Glomerular endothelial cell (primary cell): ENCODE measurements at places on chromosomes 6 and 20. TPM values are rescaled to one million over a fixed set of nuclear protein-coding genes. Genes with fewer than 3 reads are reported as not detected.
A peak's percentile ranks its signal among the peaks of the same experiment; 100 is the strongest.

The LZTS3 gene
- total RNA-seq = 8.3 and 17.4 TPM in 2 replicates

GRCh38 chr20:19794941-19795340 is 36.9 kb downstream of the RIN2 start:
- no peak for DNase-seq

GRCh38 chr6:23533944-23534343 is 592.1 kb upstream of the NRSN1 start:
- no peak for DNase-seq

The SLC35D3 gene
- total RNA-seq = not detected in 2 replicates

DNA sequence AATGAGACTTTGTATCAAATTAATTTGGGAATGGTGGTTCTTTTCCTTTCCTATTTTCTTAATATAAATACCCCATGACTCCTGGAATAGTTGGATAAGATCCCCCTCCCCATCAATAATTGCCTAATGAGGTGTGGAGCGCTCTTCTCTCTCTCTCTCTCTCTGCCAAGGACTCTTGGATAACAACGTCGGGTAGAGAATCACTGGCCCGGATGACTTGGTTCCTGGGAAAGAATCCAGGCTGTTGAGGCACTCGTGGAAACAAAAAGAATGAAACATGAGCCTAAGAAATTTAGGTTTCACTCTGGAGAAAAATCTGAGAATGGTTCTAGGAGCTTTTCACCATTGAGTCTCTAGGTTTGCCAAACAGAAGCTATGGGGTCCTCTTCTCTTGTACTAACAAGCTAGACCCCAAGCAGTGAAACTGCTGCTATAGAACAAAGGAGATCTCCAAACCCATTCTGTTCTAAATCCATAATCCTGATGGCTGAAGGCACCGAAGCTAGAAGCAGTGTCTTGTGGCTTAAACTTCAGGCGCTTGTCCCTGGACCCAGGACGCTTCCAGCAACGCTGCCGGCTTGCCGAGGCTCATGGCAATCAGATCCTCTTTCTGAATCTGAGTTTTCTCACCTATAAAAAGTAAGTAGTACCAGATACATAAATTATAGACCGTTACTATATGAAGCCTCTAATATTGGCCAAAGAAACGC is 241.6 kb upstream of the BTBD3 start:
- DNase-seq = no peak

GRCh38 chr20:54515793-54516628 is 40.6 kb downstream of the DOK5 start:
- no peak for DNase-seq

- no peak for DNase-seq
These were observed 4.9 kb downstream of the ARFRP1 start for GRCh38 chr20:63702751-63703470.

DNA sequence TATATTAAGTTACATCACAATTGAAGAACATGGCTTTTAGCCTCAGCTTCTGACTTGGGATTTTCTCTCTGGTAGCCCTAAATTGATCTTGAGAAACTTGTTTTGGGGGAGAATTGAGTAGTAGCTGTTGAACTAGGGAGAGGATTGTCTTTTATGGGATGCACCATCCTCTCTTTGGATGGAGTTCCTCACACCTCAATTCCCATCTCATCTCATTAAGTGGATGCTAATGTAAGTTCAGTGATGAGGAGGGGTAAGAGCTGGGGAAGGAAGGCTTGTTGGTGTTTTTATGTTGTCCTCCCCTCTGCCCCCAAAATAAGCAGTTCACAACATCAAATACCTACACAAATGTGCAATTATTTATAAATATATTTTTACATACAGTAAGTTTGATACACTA is 4.0 kb downstream of the GJA1 start:
- no peak for DNase-seq

DNA sequence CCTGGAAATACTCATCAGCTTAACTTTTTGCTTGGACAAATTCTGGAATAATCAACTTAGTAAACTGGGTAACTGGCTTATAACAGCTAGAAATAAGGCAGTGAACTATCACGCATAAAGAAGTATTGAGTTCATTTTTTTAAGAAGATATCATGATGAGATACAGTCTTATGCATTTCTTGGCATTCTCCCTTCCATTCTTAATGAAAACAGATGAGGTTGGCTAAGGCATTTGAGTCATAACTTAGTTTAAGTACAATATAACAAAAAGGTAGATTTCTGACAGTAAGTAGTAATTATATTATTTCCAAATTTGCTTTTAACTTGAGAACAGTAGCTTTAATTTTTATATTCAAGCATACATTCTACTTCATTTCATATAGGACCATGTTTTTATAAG is 56.1 kb downstream of the SAMD5 start:
- DNase-seq = no peak

- no peak for DNase-seq
These were observed 14.2 kb downstream of the ARID1B start for GRCh38 chr6:156791320-156791850.

- peak; percentile 85 for DNase-seq
These were observed 31.9 kb upstream of the TXLNB start for GRCh38 chr6:139323511-139324300.

GRCh38 chr6:35833536-35833935 is 28.4 kb downstream of the LHFPL5 start:
- DNase-seq = no peak
